ENCODE measurements at places on chromosomes 1 and 21. TPM values are rescaled to one million over a fixed set of nuclear protein-coding genes. Genes with fewer than 3 reads are reported as not detected.

GRCh38 chr1:21335088-21335691 is 44.9 kb upstream of the ECE1 start:
- H3K36me3 ChIP-seq = no peaks in the 10 kb centered on the region
- no peaks in the 10 kb centered on the region for H3K27me3 ChIP-seq
- peak overlapping the region; percentile 72 for H3K27ac ChIP-seq
- no peak for DNase-seq
- peaks cover 97% of the 10 kb centered on the region for H3K4me1 ChIP-seq

DNA sequence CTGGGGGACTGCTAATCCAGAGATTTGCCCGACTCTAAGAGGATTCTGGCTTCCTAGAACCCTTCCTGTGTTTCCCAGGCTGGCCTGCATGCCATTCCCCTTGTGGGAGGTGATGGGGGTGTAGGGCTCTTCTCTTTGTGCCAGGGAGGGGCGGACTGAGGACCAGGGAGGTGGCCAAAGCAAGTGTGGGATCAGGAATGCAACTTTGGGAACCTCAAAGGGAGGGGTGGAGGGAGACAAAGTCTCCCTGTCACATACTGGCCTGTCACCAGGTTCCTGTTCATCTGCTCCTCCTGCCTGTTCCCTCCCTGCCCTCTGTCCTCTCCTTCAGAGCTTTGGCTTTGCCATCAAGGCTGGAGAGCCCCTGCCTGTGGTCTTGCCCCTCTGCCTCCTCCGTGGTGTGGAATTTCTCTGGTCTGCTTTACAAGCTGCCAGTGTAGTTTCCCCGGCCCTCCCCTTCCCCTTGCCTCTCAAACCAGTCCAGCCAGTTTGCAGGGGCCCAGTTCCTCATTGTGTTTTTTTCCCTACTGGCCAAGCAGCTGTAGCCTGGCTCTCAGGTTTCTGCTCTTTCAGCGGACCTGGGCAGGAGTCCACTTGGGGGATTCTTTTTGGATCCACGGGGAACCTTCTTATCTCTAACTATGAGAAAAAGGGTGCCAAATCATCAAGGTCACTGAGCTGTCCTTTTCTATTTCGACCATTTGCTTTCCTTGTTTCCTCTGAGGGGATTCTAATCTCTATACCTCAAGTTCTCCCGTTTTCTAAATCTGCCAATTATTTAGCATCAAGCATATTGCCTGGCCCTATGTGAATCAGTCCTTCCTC is 1.8 kb downstream of the CGN start:
- no peaks in the 10 kb centered on the region for H3K36me3 ChIP-seq
- H3K27me3 ChIP-seq = no peaks in the 10 kb centered on the region
- DNase-seq = no peak
- H3K4me1 ChIP-seq = peaks cover 39% of the 10 kb centered on the region
- H3K27ac ChIP-seq = peak overlapping the region; percentile 72
- peak overlapping the region; percentile 77 for H3K4me3 ChIP-seq

- peak overlapping the region; percentile 91 for H3K4me3 ChIP-seq
- H3K4me1 ChIP-seq = peaks cover 31% of the 10 kb centered on the region
- peak; percentile 78 for DNase-seq
- peaks cover 5% of the 10 kb centered on the region for H3K36me3 ChIP-seq
- H3K27me3 ChIP-seq = no peaks in the 10 kb centered on the region
Measured at GRCh38 chr1:244833734-244834542, 1.5 kb upstream of the COX20 start.

Gene ADGRL2
- 43.5 TPM for total RNA-seq

Gene TCP10L
- not detected for total RNA-seq

Measured in suprapubic skin (tissue), 4 donors.